GM12864 (cell line): ENCODE measurements at places on chromosomes 2 and 18.

DNA sequence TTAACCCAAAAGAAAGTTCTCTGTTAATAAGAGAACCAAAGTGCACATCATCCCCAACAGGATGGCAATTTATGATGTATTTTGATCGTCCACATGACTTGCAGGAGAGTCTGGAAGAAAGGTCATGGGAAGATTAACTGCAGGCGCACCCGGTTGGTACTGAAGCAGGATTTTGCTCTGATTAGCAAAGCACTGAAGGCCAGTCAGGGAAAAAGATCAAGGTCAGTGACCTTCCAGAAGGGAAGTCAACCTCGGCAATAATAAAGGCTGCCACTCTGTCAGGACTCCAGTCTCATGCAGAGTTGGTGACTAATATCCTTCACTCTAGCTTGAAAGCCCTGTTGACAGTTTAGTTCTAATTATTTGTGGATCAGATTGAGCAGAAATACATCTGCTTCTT is 432.7 kb upstream of the RAB12 start:
- no peak for DNase-seq

GRCh38 chr18:48310999-48311398 is 98.2 kb downstream of the ZBTB7C start:
- DNase-seq: no peak

DNA sequence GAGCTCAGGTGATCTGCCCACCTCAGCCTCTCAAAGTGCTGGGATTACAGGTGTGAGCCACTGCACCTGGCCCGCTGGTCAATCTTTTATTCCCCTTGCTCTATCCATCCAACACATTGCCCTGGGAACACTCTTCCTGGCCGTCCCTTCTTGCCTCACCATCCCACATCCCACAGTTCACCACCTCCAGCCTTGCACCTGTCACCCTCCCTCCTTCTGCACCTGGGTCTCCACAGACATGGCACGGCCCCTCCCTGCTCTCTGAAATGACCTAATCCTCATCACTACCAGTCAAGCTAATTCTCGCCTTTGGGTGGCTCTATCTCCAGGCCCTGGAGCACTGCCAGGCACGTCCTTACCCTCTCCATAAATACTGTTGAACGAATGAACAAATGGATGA is 116.9 kb upstream of the TEX51 start:
- DNase-seq: no peak

DNA sequence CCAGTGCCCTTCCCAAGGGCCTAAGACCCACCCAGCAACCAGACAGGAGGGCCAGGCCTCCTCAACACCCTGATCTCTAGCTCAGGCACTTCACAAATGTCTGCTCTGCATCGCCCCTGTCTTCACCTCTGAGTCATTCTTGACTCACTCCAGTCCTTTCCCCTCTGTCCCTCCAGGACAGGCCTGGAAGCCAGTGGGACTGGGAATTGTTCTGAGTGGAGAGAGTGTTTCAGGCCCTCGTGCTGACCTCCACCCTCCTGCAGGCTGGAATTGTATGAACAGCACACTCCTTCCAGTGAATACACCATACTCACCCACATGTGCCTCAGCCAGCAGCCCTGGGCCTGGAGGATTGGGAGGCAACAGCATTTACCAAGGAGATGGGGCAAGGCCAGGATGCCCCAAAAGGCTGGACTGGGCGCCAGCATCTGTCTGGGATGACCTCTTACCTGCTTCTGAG is 304.2 kb downstream of the CYP26B1 start:
- DNase-seq: no peak

DNA sequence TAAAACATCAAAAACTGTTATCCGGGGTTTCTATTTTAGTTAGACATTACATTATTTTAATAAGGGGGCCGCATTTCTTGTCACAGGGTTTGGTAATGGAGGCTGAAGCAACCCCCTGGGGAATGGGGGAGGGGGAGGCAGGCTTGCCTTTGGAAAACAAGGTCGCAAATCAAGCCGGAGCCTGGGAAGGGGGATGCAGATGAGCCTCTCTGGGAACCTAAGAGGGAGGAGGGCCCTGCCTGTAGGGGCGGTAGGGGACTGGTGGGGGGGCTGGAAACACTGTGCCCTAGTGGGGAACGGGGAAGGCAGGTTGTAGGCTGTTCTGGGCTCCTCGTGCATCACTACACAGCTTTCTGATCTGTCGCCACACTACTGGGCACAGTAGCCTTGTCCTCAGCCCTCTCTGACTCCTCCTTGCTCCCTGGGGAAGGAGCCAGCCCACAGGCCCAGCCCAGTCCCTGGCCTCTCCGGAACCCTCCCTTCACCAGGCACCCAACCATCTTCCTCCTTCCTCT is 170.2 kb upstream of the SMAD2 start:
- no peak for DNase-seq

- no peak for DNase-seq
Observed at GRCh38 chr2:2645162-2645855, 314.2 kb upstream of the MYT1L start.

- no peak for DNase-seq
Observed at GRCh38 chr2:18276583-18277075, 283.8 kb downstream of the RDH14 start.

GRCh38 chr2:64325477-64325851 is 128.5 kb upstream of the LGALSL start:
- DNase-seq: no peak

DNA sequence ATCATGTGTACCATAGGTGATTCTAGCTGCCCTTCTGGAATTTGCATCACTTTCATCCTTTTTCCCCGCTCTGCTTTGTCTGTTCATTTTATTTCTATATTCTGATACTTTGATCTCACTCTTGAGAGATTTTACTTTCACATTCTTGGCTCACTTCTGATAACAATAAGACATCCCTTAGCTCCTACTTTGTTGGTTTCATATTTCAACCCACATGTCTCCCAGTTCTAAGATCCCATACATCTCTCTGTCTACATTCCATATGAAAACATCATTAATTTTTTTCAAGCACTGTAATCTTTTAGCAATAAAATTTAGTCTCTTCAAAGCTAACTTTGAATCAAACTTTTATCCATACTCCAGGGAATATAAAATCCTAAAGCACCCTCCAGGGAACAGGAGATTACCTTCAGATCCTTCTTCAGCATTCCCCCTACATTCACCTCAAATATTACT is 75.6 kb downstream of the COL3A1 start:
- DNase-seq: no peak

GRCh38 chr2:5535301-5535700 is 156.9 kb upstream of the SOX11 start:
- no peak for DNase-seq
